ENCODE measurements at places on chromosomes 1 and 21.
A peak's percentile ranks its signal among the peaks of the same experiment; 100 is the strongest.

- peak; percentile 47 for DNase-seq
These were observed 107.5 kb downstream of the ZNF281 start for GRCh38 chr1:200302192-200302920.

- no peak for DNase-seq
These were observed 5.0 kb downstream of the RBM15 start for GRCh38 chr1:110344152-110344551.

DNA sequence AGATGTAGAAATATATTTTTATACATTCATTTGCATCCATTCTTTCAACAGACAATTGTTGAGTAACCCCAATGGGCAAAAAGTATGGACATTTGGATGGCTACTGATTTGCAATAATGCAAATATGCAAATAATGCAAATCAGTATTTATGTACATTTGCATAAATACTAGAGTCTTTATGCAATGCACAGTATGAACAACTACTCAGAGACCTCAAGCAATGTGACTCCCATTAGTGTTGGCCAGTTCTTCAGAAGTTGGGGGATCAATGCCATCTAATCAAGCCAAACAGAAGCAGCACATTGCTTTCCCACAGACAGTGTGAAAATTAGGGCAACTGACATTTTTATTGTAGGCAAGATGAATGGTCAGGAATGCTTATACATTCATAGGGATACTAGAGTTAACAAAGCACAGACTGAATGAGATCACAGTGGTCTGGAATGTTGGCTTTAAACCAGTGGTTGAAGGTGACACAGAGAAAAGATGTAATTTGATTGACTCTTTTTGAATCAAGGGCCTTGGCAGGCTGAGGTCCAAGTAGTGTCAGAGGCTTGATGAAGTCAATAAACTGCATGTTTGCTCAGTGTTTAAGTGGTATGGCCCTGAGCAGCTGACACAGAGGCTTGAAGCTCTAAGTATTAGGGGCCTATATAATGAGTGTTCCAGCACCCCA is 256.6 kb downstream of the CTH start:
- DNase-seq: peak; percentile 55

GRCh38 chr21:14889080-14889810 is 175.6 kb downstream of the NRIP1 start:
- peak; percentile 85 for DNase-seq

GRCh38 chr1:230515451-230516145 is 89.5 kb upstream of the PGBD5 start:
- no peak for DNase-seq

- peak; percentile 83 for DNase-seq
These were observed 53.6 kb upstream of the EFHD2 start for GRCh38 chr1:15355968-15356625.

DNA sequence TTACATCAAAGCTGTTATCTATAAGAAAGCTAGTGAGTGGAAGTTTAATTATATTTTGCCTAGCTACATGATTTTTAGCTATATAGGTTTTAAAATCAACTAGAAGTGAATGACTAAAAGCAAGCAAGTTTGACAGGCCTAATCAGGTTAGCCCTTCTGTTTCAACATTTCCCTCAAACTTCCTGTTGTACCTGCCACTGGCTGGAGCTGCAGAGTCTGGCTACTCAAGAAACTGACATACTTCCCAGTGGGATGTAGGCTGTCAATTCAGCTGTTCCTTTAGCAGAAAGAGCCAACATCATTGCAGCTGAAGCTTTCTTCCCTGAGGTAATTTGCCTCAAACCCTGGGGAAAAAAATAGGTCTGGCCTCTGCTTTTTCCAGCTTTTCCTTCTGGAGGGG is 87.1 kb upstream of the TNR start:
- no peak for DNase-seq

GRCh38 chr21:44695641-44696040 is 1.3 kb upstream of the KRTAP10-12 start:
- DNase-seq: no peak

DNA sequence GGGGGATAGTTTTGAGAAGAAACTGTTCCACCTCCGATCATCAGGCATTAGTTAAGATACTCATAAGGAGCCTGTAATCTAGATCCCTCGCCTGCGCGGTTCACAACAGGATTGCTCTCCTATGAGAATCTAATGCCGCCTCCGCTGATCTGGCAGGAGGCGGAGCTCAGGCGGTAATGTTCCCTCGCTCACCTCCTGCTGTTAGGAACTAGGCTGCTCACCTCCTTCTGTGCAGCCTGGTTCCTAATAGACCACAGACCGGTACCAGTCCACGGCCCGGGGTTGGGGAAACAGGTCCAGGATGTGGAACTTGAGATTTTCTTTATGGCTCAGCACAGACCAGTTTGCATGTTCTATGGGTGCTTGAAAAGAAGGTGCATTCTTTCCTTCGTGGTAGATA is 27.2 kb upstream of the FAM3B start:
- DNase-seq: peak; percentile 6

- DNase-seq: no peak
These were observed 10.9 kb upstream of the COL18A1 start for GRCh38 chr21:45393833-45394638.

DNA sequence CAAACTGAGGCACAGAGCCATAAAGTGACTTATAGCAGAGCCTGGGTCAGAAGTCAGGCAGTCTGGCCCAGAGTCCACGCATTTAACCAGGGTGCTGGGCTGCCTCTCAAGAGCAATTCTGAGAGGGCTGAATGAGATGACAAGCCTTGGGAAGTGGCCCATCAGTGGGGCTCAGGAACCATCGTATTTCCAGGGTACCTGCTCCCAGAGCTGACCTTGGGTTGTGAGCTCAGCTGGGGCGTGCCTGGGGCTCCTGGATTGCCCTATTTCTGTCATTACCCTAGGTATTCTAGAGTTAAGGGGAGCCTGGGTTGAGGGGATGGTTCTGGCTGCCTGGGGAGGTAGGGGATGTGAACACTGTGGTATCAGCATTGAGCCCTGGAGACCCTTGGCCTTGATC is 49.4 kb downstream of the LGR6 start:
- no peak for DNase-seq

DNA sequence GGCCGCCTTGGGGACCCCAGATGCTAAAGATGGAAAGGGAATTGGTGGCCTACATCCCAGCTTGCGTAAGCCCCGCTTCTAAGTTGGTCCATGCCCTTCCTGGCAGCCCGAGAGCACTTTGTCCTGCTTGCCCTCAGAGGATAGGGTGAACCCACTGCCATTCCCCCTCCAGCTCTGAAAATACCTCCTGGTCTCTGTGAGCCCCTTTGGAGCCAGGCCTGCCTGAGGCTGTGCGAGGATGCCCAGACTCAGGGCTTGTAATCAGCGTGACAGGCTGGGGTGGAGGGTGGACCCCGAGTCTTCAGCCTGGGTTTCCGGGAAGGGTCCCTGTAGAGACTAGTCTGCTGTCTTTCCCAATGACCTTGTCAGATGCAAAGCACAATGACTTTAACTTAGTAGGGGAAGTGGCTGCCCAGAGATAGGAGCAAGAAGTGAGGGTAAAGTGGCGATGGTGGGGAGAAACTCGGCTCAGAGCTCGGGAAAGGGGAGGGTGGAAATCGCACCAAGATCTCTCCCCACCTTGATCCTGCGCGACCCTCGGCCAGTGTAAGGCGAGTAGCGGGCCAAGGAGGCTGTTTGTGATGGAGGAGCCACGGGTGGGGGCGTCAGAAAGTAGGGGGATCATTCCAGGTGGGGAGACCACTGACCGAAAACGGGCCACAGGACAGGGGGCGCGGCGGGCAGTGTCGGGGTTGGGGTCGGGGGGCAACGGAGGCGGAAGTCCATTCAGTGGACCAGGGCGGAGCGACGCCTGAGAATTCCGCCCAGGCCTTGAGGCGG is 2.7 kb upstream of the HES3 start:
- DNase-seq: no peak

GRCh38 chr1:2611031-2611501 is 21.8 kb downstream of the MMEL1 start:
- no peak for DNase-seq

DNA sequence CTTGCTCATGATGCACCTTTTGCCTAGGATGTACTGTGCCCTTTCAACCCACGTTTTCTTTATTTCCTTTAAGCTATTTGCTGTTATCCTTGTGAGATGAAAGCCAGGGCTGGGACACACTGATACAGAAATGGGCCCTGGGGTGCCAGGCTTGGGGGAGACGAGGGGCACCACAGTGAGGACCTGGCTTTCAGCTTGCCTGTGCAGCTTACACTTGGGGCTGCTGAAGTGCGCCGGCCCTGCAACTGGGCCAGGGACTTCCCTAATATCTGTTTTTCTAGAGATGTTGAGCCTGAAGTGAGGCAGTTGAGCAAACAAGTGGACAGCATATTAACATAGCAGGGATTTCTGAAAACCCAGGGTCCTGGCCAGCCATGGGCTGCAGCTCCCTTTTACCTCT is 42.5 kb upstream of the SLC19A1 start:
- DNase-seq: no peak

DNA sequence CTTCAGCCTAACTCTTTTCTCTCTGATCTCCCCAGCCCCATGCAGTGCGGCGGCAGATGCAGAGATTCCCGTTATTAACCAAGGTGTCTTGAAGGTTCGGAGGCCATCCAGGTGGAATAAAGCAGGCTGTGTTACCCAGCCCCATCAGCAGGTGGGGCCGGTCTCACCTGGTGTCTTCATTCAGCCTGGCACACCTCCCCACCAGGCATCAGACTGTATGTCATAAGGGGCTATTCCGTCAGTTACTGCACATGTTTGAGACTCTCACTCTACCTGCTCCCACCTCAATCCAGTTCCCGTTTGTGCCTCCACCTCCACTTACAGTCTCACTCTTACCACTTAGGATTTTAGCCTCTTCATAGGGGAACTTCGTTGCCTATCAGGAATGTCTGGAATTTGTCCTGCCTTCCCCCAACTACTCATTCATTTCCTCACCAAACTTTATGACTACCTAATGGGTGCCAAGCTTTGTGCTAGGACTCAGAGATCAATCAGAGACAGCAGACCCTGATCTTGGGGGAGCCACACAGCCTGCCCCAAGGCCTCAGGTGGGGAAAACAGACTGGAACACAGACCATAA is 170.2 kb downstream of the PLPP3 start:
- no peak for DNase-seq

GRCh38 chr1:182939413-182939812 is 13.6 kb downstream of the SHCBP1L start:
- DNase-seq: no peak

DNA sequence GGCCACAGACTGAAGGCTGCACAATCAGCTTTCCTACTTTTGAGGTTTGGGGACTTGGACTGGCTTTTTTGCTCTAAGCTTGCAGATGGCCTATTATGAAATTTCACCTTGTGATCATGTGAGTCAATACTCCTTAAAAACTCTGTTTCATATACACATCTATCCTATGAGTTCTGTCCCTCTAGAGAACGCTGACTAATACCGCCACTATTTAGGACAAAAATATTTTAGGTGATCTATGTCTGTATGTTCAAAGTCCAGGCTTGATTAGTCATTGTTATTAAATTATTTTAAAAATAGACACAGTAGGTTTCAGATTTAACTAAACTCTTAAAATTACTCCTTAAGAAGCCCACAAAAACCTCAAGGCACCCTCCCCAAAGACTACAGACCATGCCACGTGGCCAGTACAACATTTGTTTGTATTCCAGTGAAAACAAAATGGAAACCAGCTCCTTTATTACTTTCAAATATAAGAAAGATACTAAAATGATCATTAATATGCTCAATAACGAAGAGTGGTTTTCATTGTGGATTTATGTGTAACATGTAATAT is 63.1 kb downstream of the TMPRSS15 start:
- peak; percentile 79 for DNase-seq

DNA sequence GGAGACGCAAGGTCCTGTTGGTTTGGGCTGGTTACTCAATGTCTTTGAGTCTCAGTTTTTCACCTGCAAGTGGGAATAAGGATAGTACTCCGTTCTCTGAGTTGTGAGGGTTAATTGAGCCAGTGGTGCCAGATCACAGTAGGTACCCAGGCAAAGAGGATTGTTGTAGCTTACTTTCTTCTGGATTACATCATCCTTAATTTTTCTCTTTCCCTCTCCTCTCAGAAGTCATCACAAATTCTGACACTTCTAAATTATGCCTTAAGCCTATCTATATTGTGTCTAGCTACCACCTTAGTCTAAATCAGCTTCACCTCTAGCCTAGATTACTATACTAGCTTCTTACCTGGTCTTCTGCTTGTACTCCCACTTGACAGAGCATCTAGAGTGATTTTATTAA is 149.5 kb downstream of the ROR1 start:
- no peak for DNase-seq

GRCh38 chr1:184860985-184861754 is 106.5 kb upstream of the EDEM3 start:
- peak; percentile 14 for DNase-seq

DNA sequence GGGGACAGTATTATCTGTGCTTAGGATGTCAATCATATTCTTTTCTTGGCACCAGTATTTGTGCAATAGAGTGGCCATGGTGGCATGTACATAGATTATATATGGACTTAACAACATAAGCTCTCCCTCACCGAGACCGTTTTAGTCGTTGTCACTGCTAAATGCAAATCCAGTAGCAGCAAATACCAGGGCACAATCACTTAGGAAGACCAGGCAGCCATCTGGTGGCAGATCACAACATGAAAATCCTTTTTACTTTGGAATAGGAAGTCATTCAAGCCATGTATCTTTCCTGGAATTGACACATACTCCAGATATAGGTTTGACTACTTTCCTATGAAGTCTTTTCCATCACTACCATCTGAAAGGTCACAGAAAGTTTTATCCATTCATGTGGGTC is 53.2 kb upstream of the C1orf87 start:
- no peak for DNase-seq

GRCh38 chr1:19744335-19744743 is 55.4 kb downstream of the TMCO4 start:
- DNase-seq: no peak

GRCh38 chr1:222247081-222247480 is 300.8 kb downstream of the HHIPL2 start:
- no peak for DNase-seq

- DNase-seq: no peak
These were observed 64.8 kb downstream of the RAB3GAP2 start for GRCh38 chr1:220207411-220207810.

GRCh38 chr1:157141212-157141855 is 3.1 kb upstream of the ETV3 start:
- no peak for DNase-seq

DNA sequence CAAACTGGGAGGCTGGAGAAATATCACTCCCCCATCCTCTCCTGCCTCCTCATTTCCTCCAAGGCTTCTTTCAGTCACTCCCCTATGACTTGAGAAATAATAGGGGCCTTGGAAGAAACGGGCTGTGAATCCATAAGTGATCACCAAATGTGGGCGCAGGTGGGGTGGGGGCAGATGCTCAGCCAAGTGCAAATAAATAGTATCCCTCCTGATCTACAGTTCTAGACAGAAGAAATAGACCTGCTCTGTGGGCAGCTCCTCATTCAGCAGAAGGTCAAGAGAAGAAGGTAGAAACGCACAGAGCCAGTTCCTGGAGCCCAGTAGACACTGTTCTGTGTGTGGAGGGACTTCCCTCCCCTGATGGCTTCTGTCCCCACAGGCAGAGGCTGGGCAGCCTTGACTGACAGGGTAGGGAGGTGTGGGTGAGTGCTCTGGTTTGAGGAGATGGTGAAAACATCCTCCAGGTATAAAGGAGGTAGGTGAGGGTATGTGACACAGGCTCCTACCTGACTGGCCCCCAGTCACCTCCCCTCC is 17.1 kb downstream of the PAX7 start:
- DNase-seq: no peak
